ENCODE measurements at places on chromosomes 2 and 18. TPM values are rescaled to one million over a fixed set of nuclear protein-coding genes. Genes with fewer than 3 reads are reported as not detected.

RFTN2 gene
- total RNA-seq = 38.4 TPM

ADAM23 gene
- total RNA-seq = 39.6 TPM

DNA sequence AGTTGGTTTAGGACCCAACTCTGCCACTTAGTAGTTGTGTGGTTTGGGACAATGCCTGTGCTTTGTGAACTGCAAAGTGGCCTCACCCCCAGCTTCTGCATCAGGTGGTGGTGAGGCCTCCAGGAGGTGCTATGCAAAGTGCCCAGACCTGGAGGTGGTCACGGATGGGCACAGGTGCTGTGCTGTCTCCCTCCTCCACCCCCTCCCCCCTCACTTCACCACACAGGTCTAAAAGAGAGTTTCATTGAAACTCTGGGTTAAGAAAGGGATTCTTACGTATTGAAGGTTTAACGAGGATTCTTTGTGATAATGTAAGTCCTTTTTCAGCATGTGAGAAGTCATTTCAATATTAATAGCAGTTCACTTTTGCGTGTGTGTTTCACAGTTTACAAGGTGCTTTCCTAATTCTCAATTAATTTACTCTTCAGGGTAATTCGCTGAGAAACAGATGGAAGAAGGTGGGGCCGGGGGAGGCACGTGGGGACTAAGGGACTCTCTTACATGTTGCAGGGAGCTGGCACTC lies 369.9 kb downstream of the LPIN1 start:
- DNase-seq = no peak

DNA sequence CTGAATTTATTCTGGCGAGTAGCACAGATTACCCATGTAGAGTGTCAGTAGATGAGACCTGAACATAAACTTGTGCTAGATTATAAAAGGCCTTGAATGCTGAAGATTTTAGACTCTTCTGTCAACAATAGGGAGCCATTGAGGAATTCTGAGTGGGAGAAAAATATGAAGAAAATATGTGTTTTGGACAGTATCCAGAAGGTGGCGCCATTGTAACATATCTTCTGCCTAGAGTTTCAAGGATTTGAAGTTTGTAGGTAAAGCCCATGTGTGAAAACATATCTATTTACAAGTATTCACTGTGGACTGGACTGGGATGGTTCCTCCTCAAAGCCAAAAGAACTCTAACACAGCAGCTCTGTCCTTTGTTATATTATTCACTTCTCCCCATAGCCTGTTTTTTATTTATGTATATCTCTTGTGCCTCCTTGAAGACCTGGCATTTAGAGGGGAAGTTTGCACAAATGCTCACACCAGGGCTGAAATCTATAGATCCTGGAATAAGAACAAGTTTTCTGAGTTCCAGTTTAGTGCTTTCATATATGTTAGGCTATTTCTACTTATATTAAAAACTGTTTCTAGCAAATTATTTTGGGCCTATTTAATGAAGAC lies 124.9 kb downstream of the RDH14 start:
- no peak for DNase-seq

- DNase-seq = no peak
Measured at GRCh38 chr2:7427293-7428060, 510.3 kb downstream of the RNF144A start.
